ENCODE measurements at places on chromosomes 1 and 21.

- no peak for DNase-seq
Measured at GRCh38 chr1:167695756-167696561, 25.8 kb upstream of the MPZL1 start.

DNA sequence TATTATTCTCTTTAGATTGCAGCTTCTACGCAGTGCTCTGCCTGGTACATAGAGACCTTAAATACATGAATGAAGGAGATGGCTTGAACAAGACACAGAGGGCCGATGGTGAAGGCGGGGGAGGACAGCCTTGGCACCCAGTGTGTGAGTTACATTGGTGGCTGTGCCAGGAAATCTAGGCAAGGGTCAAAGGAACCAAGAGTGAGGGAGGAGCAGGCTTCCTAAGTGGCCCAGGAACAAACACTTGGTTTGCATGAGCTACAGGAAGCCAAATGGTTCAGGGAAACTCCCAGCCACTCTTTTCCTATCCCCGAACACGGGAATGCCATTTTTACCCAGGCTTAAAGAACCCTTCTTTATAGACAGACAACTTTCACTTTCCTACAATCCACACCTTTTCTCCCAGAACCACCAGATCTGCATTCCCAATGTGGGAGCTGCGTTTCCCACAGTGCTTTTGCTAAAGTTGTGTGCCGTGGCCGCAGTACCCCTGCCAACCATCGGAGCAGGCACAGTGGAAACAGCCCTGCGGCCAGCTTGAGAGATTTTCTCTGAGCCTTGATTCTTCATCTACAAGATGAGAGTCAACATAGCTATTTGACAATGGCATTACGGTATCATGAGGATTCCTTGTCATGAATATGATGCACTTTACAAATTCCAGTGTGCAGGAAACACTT is 3.5 kb upstream of the CLEC20A start:
- DNase-seq = no peak

DNA sequence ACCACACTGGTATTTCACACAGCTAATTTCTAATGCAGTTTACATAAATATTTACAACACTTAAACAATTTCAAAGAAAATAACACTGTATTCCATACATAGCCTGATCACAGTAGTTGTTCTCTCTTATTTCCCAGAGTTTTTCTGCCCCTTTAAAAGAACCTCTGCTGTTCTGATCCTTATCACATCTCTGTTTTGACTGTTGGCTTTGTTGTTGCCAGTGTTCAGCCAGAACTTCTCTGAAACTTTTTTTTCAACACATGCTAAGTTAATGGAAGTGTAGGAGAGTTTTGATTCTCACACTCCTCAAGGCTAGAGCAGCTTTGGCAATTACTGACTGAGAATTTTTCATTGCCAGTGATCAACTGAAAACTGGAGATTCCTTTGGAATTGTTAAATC is 11.1 kb downstream of the SELE start:
- no peak for DNase-seq

DNA sequence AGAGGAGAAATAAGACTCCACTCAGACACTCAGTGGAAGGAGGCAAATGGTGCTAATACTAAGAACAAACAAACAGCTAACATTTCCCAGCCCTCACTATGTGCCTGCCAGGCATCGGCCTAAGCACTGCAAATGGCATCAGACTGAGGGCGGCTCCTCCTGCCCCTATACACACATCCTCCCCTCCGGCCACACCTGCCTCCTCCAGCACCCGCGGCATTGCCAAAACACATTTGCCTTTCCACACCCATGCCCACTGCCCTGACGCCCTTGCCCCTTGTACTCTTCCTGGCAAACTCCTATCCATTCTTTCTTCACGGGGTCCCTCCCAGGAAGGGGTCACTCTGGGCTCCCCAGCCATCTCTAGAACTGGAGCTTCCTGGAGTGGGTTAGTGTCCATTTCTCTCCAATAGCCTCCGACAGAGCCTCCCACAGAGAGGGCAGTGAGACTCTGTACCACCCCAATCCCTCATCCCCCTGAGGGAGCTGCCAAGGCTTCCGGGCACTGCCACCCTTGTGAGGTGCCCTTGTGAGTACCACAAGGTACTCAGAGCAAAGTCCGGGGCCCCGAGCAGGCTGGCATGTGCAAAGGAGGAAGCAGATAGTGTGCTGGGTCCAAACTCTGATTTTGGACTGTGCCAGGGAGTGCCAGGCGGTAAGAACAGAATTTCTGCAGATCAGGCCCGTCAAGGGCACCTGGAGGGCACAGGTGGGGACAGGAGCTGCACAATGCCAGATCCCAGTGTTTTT is 959 bp downstream of the AKR7A3 start:
- no peak for DNase-seq

DNA sequence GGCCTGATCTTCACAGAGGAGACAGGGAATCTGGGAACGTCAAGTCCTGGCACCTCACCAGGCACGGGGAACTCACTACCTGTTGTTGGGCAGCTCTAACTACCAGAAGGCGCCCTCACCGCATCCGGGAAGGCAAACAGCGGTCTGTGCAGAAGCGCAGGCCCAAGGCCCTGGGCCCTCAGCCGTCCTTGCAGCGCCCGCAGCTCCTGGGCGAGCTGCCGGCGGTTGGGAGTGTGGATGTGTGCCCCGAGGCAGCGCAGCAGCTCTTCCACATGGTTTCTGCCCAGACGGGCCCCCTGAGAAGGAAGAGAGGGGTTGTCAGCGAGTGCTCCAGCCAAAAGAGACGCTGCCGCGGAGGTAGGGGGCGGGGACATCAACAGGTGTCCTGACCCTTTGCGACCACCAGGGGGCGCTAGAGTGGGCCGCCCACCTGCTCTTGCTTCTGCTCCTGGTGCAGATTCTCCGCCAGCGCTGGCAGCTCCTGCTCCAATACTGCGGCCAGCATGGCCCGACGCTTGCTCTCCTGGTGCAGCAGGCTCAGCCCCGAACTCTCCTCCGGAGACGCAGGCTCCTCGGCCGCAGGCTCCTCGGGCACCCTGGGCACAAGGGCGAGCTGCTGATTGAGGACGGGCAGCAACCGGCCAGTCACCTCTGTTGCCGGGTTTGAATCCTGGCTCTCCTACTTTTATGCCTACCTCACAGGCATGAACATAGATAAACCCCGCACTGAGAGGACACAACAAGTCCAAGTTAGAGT is 9.3 kb downstream of the MAP3K6 start:
- DNase-seq = peak; percentile 87

GRCh38 chr21:20875742-20876141 is 122.5 kb upstream of the NCAM2 start:
- no peak for DNase-seq

DNA sequence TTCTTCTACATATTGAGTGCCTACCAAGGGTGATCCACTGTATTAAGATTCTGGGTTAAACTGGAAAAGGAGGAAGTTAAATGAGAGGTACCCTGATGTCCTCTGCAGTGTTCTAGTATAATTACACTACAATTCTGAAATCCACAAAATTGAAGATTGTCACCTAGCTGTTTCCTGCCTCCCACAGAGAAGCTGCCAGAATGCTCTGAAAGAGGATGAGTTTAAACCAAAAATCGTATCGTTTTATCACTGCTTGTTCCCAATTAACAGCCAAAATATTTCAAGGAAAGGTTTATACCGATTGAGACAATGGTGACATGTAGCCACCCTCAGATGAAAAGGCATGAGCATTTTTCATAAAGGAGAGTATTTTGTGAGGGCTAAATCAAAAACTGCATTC is 28.0 kb downstream of the TIAM1 start:
- DNase-seq = no peak

DNA sequence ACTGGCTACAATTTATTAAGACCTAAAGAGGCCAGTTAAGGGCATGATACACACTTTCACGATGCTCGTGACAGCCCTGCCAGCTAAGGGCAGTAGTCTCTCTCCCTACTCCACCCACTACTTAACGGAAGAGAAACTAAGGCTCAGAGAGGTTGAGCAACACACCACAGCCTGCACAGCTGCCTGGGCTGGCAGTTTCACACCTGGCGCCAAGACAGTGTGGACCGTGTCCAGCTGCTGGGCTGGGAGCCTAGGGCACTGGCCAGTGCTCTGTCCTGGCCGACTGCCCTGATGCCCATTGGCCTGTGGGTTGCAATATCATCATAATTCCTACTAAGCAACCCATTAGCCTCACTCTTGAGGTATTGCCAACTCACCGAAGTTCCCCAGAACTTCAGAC is 27.6 kb downstream of the TENT5C start:
- DNase-seq = no peak

DNA sequence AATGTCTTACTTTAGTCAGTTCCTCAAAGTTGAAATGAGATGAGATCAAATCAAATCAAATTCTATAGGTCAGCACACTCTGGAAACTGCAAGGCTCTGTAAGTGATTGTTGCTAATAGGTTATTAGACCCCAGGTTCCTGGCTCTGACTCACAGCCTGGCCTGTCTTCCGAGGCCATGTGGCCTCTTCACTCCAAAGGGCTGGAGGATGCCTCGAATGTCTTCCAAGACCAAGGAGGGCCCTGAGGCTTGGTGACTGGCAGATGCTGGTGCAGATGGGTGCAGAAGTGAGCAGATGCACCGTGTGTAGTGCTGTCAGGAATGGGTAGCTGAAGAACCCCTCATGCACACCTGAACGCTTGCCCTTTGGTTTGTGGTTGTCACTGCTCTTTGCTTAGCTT is 113.4 kb downstream of the MAB21L3 start:
- no peak for DNase-seq

DNA sequence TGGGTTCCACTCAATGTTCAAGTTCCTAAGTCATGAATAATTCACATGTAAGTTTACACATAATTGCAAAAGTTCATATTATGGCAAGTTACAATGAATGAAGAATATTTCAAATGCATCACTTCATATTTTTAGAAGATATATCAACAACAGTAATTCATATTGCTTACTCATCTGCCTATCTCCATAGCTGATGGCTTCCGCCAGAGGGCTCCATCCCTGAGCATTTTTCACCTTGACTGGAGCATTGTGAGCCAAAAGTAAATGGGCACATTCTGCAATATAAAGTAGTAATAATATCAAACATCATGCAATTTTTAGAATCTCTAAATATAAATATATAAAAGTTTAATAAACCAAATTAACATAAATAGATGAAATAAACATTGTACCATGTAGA is 29.8 kb downstream of the ANKRD13C start:
- no peak for DNase-seq

DNA sequence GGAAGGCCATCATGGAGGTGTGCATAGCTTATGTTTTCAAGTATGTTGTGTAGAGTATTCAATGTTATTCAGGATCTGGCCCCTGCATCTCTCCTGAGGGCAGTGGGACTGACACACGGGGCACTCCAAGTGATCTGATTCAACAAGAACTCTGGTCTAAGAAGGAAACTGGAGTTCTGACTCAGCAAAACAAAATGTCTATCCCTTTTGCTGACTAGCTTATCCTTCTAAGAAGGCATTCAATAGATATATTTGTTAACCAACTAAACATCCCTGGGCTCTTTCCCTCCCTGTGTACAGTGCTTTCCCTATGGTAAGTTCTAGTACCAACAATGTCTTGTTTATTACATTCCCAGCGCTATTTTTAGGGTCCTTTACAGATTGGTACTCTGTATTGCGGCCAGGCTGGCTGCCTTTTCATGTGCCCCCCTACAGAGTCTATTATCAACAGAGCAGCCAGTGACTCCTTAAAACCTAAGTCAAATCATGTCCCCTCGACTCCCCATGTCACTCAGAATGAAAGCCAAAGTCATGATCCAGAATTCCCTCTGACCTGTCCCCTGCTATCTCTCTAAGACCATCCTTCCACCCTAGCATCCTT is 304.9 kb downstream of the KCNH1 start:
- DNase-seq = no peak

GRCh38 chr1:34057347-34058130 is 107.5 kb downstream of the CSMD2 start:
- no peak for DNase-seq

GRCh38 chr1:234925440-234926263 is 203.0 kb downstream of the TOMM20 start:
- DNase-seq = peak; percentile 43

- DNase-seq = no peak
Measured at GRCh38 chr1:38529391-38529790, 330.2 kb downstream of the RRAGC start.

DNA sequence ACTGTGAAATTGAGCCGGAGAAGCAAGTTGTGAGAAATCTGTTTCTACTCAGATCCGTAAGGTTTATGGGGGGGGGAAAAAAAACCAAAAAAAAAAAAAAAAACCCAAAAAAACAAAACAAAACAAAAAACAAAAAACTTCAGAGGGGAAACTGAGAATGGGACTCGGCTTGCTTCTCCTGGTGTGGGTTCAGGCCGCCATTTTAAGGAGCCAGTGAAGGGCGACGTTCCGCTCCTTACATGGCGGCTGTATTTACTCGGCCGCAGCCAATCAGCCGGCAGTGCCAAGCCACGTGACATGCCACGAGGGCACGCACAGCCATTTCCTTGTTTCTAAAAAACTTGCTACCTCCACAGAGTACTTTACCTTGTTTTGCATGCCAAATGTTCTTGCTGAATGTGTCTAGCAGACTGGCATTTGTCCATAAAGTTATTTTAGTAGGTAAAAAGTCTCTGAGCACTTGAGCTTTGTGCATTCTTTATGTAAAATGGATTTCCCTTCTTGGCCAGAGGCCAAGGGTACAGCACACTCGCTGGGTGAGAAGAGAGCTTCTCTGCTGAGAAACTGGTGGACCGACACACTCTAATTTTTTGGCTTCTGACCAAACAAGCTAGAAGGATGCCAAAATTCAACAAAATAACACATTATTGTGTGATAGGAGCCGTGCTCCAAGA is 101.8 kb downstream of the NFIA start:
- no peak for DNase-seq

GRCh38 chr1:207963427-207964194 is 52.7 kb upstream of the CD34 start:
- peak; percentile 82 for DNase-seq

Data from CD4-positive, alpha-beta T cell treated with Interleukin-17A for 1 hour (primary cell).